ENCODE measurements at places on chromosomes 1 and 21. TPM values are rescaled to one million over a fixed set of nuclear protein-coding genes. Genes with fewer than 3 reads are reported as not detected.

DNA sequence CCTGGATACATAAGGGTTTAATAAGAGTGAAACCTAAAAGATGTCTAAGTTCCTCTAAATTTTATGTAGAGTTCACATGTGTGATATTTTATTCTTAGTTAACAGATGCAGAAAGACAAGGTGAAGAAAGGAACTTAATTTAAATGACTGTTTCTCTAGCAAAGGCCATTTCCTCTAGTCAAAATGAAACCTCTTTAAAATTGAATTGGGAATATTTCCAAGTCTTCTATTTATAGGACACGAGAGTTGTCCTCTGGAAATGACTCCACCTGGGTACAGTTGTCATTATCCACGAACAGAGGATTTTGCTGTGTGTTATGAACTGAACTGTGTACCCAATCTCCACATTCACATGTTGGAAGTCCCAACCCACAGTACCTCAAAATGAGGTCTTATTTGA is 64.5 kb upstream of the KCNK1 start:
- no peak for DNase-seq

GRCh38 chr1:192639607-192640368 is 3.8 kb downstream of the RGS13 start:
- no peak for DNase-seq

DNA sequence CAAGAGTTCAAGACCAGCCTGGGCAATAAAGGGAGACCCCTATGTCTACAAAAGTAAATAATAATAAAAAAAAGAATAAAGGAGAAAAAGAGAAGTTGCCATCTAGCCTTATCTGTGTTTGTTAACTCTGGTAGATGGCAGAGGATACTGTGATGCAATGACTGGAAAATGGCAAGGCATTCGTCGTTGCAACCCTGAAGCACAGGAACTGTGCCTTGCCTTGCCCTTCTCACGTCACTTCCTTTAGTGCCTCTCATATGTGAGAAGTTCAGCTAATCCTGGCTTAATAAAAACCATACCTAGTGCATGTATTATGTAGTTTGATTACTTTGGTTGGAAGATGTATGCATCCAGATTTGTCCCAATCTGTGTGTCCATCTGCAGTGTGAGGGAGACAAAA is 25.8 kb upstream of the PIGC start:
- DNase-seq, result no peak

DNA sequence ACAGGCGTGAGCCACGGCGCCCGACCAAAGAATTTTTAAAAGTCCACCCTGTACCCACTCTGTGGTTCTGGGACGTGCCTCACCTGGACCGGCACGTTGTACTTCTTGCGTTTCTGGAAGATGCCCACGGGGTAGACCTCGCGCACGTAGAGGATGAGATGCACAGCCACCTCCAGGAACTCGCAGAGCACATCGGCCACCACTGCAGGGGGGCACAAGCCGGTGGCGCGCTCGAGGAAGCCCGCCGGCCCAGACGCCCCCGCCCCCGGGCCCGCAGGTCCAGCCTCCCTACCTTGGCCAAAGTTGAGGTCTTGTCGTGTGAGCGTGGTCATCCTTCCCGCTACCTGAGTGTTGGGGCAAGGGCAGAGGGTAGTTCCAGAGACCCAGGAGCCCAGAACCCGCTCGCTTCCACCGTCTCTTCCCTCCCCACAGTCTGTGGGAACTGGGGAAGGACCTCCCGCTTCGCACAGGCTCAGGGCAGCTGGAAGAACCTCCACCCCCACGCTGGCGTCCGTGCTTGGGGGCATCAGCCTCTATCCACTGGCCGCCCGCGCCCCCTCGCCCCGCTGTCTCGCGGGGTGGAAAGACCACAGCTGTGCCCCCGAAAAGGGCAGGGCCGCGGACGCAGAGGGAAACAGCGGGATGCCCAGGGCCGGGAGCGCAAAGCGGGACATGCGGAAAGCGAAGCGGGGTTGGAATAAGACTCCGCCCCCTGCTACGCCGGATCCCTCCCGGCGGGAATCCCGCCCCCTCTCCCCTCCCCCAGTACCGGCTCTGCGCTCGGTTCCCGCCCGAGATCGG is 478 bp downstream of the MAD2L2 start:
- DNase-seq, result no peak

- DNase-seq, result no peak
These were observed 303.6 kb downstream of the PRDM2 start for GRCh38 chr1:14003552-14003951.

GRCh38 chr1:155003227-155003765 is 694 bp downstream of the ZBTB7B start:
- peak; percentile 62 for DNase-seq

- no peak for DNase-seq
These were observed 529.3 kb downstream of the MATN1 start for GRCh38 chr1:30194046-30194619.

GRCh38 chr1:1122078-1122811 is 6.4 kb upstream of the C1orf159 start:
- peak; percentile 43 for DNase-seq

GRCh38 chr1:91790392-91790791 is 95.6 kb downstream of the TGFBR3 start:
- DNase-seq, result no peak

DNA sequence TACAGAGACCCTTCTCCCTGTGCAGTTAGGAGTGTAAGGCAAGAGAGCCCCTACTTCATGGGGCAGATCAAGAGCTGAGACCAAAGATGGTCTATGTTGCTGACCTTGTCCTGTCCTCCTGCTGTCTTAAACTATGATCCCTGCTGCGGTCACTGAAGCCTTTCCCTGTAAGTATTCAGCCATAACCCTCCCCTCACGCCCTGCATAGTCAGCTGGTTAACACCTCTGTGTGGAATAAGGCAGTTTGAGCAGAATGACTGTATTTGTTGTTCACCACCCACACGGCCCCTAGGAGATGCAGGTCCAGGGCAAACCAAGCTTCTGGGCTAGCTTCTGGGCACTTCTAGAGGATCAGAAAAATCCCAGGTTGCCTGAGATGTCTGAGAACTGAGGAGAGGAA is 356 bp downstream of the TSPAN1 start:
- no peak for DNase-seq

- no peak for DNase-seq
These were observed 36.1 kb downstream of the BRINP2 start for GRCh38 chr1:177206831-177207355.

- no peak for DNase-seq
These were observed 30.4 kb downstream of the S100A10 start for GRCh38 chr1:151963288-151963687.

DNA sequence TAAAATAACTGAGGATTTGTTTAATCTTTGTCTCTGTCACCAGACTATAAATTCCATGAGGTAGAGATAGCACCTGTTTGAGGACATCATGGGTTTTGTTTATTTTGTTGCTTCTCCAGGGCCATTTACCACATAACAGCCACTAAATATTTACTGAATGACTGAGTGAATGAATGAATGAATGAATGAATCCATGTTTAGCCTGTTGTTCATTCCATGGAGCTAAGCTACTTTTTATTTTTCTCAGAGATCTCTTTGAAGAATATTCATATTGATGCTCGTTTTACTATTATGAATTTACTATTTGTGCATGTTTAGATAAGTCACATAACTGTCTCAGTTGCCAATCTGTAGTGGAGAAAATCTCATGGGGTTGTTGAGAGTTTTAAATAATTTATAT is 17.7 kb downstream of the LRRC8B start:
- DNase-seq, result no peak

DNA sequence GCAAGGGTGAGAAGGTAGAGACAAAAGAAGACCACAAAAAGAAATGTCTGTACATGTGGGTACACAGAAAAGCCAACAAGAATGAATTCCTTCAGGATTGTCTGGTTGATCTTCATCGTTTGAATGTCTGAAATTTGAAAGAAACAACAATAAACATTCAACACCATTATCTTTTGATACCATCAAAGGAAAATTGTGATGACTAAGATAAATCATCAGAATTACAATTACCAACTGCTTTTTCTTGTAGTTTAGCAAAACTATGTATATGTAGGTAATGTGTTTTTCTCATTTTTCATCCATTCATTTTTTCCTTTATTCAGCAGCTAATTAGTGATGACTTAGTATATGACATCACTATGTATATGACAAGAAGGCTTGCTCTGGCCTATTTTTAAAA is at the start of gene OR10X1:
TSS of gene OR10X1 (minus strand) at position 167 of the 400 bp plus-strand sequence. CDS start at position 167, 0 bp downstream.
- DNase-seq, result no peak

DNA sequence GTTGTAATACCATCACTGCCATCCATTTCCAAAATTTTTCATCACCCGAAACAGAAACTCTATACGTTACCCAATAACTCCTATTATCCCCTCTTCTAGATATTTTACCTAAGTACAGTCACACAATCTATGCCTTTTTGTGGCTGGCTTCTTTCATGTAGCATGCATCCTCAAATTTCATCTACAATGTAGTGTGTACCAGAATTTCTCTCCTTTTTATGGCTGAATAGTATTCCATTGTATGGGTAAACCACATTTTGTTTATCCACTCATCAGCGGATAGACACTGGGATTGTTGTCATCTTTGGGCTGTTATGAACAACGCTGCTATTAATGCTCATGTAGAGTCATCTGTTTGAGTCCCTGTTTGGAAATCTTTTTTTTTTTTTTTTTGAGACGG is 21.2 kb downstream of the KIAA2013 start:
- DNase-seq, result no peak

DNA sequence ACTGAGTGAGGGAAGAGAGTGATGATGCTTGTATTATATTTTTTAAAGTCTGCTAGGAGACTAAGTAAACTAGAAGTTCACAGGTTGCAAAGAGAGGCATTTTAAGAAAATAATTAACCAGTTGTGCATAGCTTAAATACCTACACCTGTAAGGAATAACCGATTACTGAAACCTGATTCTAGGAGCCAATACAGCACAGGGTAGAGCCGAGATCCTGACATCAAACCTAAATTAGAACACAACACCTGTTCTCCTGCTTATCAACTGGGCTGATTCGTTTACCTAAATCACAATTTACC is 54.8 kb downstream of the EPRS1 start:
- DNase-seq, result no peak

DNA sequence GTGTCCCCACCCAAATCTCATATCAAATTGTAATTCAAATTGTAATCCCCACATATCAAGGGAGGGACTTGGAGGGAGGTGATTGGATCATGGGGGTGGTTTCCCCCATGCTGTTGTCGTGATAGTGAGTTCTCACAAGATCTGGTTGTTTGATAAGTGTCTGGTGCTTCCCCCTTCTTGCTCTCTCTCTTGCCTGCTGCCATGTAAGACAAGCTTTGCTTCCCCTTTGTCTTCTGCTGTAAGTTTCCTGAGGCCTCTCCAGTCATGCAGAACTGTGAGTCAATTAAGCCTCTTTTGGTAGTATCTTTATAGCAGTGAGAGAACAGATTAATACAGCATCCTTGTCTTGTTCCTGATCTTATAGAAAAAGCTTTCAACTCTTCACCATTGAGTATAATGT is 6.5 kb upstream of the LRRC39 start:
- DNase-seq, result no peak

DNA sequence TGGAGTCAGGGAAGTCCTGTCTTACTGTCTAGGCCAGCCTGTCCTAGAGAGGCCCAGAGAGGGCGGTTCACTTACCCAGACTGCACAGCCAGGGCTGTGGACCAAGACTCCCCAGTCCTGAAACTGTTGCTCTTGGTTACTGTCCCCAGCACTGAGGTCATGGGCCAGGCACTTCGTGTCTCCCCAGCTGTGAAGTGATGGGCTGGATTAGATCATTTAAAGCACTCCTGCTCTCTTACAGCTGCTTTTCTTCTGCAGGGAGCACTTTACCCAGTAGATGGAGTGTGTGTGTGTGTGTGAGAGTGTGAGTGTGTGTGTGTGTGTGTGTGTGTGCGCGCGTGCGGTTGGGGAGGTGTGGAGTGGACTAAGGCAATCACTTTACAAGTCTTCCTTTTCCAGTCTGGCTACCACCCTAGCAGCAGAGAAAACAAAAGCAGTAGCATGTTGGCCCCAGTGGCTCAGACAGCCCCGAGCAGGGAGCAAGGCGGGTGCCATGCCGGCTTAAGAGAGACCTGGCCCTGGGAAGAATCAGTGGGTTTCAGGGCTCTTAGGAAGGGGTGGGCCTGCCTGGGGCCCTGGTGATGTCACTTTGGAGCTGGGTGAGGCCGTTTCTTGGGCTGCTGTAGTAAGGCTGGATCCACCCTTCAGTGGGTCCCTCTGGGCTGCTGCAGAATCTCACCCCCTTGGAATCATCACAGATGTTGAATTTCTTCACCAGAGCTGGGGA is 2.4 kb downstream of the SPSB1 start:
- DNase-seq, result no peak

CASZ1 gene
- total RNA-seq, result 8.2 TPM

AQP10 gene
- total RNA-seq, result not detected

ATF3 gene
- total RNA-seq, result 6.0 TPM

C8A gene
- 0.06 TPM for total RNA-seq

ARMH1 gene
- total RNA-seq, result 11.1 TPM

SMPDL3B gene
- 2.5 TPM for total RNA-seq

SPRR2B gene
- not detected for total RNA-seq

OR2L13 gene
- 2.6 TPM for total RNA-seq

CDC14A gene
- 13.8 TPM for total RNA-seq

CA6 gene
- not detected for total RNA-seq

PWP2 gene
- total RNA-seq, result 4.2 TPM
